ENCODE measurements at places on chromosomes 7 and 10. TPM values are rescaled to one million over a fixed set of nuclear protein-coding genes. Genes with fewer than 3 reads are reported as not detected.

- DNase-seq = no peak
These were observed 144.2 kb upstream of the VSTM2A start for GRCh38 chr7:54397836-54398612.

GRCh38 chr10:29828956-29829355 is 194.2 kb upstream of the SVIL start:
- DNase-seq = no peak

GRCh38 chr7:139777133-139777891 is 486 bp downstream of the HIPK2 start:
- no peak for DNase-seq

GRCh38 chr7:132799081-132799413 is 222.8 kb upstream of the PLXNA4 start:
- DNase-seq = no peak

DNA sequence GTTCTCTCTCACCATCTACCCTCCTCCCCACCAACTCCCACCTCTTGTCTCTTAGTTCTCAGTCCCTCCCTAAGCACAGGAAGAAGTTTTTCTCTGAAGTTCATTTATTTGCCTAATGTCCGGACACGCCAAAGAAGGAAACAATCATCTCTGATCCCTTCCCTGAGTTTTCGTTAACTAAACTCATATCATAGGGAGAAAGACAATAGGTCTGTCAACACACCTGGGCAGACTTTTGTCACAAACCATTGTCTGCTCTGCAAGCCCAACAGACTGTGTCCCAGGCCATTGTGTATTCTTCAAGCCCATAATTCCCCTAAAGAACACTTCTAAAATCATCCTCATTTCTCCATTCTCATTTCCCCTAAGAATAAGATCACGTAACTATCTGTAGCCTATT is 691.0 kb upstream of the MBL2 start:
- DNase-seq = no peak

- DNase-seq = peak; percentile 0
These were observed 152.8 kb downstream of the MACC1 start for GRCh38 chr7:20064181-20064970.

ODAD2 gene
- polyA plus RNA-seq = 0.42 TPM

CDNF gene
- polyA plus RNA-seq = 1.1 TPM
